ENCODE measurements at places on chromosomes 1 and 21.
A peak's percentile ranks its signal among the peaks of the same experiment; 100 is the strongest.

GRCh38 chr1:81439046-81439823 is 361.5 kb upstream of the ADGRL2 start:
- no peak for DNase-seq

GRCh38 chr1:42333662-42334239 is 1.3 kb downstream of the FOXJ3 start:
- DNase-seq = no peak

- DNase-seq = no peak
Observed at GRCh38 chr1:18725231-18725895, 94.7 kb downstream of the PAX7 start.

DNA sequence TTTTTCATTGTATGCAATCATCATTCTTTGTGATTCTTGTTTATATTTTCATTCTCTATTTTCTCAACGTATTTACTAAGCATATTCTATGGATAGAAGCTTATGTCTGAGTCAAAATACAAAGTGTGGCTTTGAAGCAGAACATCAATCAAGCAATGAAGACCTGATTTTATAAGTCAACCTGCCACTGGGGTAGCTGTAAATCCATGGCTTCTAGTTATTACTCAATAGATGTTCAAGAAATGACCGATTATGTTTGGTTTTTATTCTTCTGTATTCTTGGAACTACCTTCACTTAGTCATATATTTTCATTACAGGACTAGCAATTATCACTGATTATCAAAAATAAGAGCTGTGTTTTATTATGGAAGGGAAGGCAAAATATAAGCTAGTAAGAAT is 20.5 kb upstream of the PTGS2 start:
- DNase-seq = no peak

GRCh38 chr1:159008744-159009188 is 941 bp upstream of the IFI16 start:
- DNase-seq = no peak

- DNase-seq = peak; percentile 43
Observed at GRCh38 chr1:93607814-93608186, 73.8 kb downstream of the BCAR3 start.

DNA sequence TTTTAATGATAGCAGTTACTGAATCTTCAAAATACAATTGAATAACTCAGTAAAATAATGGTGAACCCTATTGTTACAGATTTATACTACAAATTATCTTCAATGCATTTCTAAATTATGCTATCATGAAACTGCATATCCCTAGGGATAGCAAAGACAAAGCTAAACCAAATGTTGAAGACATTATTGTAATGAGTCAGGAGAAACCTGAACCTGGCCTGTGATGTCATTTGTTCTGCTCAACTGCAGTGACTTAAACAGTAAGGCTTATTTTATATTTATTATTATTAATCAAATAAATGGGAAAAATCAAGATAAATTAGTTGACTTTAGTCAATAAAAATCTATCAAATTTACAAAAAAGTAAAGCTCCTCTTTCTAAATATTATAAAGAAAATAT is 100.3 kb downstream of the UCHL5 start:
- no peak for DNase-seq

- no peak for DNase-seq
Observed at GRCh38 chr1:170872663-170873062, 62.7 kb upstream of the MROH9 start.

GRCh38 chr1:29343476-29343875 is 107.2 kb downstream of the PTPRU start:
- no peak for DNase-seq

DNA sequence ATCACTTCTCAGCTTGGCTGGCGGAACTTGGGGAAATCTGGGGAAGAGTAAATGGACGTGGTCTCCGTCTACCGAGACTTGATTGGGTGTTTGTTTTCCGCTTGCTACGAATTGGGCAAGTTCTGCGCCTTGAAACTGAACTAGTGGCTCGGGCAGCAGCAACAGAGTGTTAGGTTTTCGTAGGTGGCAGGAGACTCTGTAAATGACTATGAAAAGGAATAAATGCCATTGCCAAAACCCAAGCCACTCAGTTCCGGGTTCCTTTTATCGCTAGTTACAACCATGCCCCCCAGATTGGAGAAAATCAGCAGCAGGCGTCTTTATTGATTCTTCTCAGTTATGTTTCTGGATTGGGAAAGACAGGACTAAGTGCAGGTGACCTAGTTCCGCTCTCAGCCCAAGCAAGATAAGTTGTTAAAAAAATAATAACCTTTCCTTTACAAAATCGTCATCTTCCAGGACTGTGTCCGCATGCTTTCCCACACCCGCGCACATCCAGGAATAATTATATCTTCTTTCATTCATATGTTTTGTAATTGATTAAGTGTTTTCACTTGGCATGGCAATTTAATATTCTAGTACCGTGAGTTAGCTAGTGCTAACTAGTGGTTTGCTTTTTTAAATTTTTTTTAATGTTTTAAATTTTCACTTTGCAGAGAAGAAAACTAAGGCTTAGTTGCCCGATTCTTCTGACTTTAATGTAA is 3.4 kb downstream of the LHX9 start:
- no peak for DNase-seq

- no peak for DNase-seq
Observed at GRCh38 chr1:175088525-175088951, 20.9 kb downstream of the TNN start.

- no peak for DNase-seq
Observed at GRCh38 chr1:209384710-209385550, 198.6 kb upstream of the CAMK1G start.

- peak; percentile 38 for DNase-seq
Observed at GRCh38 chr1:239976130-239976968, 115.3 kb upstream of the FMN2 start.

DNA sequence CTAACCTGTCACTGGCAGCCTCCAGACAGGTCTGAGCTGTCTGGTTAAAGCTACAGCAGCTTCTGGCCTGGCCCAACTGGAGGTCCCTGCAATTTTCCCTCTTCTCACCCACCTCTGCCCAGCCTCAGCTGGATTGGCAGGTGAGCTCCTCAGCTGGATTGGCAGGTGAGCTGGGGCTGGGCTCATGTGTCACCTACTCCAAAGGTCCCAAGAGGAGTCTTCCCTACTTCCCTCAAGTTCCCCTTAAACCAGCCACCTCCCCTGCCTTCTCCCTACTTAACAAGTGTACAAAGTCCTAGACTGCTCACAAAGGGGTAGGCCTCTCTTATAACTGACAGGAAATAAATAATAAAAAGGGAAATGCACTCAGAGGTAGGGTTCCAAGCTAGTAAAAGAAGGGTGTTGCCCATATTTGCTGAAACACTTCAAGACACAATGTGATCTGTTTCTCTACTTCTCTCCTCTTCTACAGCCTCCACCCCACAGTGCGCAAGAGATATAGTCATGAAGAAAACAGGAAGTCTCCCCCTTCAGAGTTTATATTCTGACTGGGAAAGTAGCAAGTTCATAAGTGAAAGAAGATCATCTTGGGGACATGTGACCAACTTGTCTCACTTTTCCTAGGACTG is at the start of gene GPA33:
TSS of gene GPA33 (minus strand) at position 64 of the 629 bp plus-strand sequence. CDS start 90 bp downstream, outside the sequence.
- no peak for DNase-seq

DNA sequence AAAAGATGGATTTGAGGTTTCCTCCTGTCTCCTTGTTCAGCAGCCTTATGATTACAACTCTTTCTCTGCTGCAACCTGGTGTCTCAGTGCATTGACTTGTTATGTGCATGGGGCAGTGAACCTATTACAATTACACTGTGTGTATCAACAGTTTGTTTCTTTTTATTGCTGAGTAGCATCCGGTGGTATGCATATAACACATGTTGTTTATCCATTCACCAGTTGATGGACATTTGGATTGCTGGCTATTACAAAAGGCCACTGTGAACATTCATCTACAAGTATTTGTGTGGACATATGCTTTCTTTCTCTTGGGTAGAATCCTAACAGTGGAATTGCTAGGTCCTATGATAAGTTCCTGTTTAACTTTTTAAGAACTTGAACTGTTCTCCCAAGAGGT is 65.9 kb downstream of the FMO4 start:
- no peak for DNase-seq

GRCh38 chr1:1616045-1616790 is 918 bp downstream of the MIB2 start:
- DNase-seq = peak; percentile 52

GRCh38 chr1:42824481-42825035 is 7.4 kb upstream of the SVBP start:
- no peak for DNase-seq

DNA sequence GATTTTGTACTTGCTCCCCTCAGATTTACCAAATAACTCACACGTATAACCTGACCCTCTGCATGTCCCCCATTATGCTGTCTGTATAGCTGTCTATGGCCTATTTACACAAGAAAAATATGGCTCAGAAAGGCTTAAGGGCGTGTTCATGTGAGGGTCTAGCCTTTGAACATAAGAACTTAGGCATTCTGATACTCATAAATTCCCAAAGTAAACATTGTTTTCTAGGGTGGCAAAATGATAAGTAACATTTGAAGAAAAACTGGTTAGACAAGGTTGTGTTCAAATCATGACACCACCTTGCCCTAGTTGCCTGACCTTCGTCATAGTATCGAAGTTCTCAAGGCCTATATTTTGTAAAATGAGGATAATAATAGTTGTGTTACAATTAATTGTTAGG is 394.6 kb downstream of the LRRIQ3 start:
- no peak for DNase-seq

DNA sequence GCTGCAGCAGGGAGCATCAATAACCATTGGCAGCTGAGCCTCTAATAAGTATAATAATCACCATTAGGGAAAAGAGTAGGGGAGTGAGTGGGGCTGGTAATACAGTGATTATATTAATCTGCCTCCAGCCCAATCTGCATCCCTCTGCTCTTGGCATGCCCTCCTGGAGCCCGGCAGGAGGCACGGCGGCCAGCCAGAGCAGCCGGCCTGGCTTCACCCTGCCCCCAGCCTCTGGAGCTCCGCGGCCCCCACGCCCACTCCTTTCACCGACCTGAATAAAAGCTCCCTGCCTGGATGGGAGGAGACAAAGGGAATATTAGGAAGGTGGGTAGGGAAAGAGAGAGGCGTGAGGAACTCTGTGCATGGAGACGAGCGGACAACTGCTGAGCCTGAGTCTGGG is 28.3 kb downstream of the OPTC start:
- no peak for DNase-seq

DNA sequence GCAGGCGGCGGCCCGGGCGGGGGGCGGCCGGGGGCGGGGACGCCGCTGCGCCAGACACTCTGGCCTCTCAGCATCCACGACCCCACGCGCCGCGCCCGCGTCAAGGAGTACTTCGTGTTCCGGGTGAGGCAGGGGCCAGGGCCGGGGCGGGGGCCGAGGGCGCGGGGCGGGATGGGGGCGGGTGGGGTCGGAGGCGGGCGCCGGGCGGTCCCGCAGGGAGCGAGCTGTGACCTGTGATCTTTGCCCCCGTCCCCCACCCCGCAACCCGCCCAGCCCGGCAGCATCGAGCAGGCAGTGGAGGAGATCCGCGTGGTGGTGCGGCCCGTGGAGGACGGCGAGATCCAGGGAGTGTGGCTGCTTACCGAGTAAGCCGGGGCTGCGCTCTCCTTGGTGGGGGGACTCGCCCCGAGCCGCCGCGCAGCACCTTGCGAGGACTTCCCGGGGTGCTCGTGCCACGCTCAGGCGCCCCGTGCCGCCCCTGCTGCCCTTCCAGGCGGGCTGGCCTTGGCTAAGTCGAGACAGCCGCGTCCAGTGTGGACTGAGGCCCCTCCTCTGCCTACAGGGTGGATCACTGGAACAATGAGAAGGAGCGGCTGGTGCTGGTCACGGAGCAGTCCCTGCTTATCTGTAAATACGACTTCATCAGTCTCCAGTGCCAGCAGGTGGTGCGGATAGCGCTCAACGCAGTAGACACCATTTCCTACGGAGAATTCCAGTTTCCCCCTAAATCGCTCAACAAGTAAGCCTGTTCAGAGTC is 514 bp downstream of the TPRG1L start:
- DNase-seq = no peak

DNA sequence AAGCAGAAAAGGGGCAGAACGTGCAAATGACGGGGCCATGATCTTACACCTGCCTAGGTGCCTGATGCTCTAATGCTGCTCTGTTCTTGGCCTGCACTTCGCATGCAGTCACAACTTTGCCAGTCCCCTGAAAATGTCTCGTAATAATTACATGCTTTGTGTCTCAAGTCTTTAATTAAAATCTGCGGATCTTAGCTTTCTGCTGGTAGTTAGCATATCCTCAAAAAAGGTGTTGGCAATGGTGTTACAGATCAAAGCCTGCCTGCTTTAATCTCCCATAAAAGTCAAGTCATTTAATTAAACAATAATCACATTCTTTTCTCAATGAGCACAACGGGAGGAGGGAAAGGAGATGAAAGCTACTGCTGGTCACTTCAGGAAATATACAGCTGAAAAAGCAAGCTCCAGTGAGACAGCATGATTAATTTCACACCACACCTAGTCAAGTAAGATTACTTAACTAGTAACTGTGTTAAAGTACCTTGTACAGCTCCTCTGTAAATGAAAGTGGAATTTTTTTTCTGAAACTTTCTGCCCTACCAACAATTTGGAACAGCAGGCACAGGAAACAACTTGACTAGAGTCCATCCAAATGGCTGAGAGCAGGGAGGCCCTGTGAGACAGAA is 45.8 kb downstream of the STX6 start:
- DNase-seq = no peak

GRCh38 chr1:13546791-13547190 is 33.0 kb upstream of the LRRC38 start:
- DNase-seq = no peak

GRCh38 chr1:203161175-203161574 is 14.5 kb downstream of the MYBPH start:
- no peak for DNase-seq

- DNase-seq = no peak
Observed at GRCh38 chr1:200039849-200040474, 12.5 kb downstream of the NR5A2 start.

GRCh38 chr1:57761628-57762027 is 337.8 kb upstream of the DAB1 start:
- no peak for DNase-seq

- DNase-seq = no peak
Observed at GRCh38 chr1:11831945-11832725, 15.4 kb downstream of the NPPA start.

DNA sequence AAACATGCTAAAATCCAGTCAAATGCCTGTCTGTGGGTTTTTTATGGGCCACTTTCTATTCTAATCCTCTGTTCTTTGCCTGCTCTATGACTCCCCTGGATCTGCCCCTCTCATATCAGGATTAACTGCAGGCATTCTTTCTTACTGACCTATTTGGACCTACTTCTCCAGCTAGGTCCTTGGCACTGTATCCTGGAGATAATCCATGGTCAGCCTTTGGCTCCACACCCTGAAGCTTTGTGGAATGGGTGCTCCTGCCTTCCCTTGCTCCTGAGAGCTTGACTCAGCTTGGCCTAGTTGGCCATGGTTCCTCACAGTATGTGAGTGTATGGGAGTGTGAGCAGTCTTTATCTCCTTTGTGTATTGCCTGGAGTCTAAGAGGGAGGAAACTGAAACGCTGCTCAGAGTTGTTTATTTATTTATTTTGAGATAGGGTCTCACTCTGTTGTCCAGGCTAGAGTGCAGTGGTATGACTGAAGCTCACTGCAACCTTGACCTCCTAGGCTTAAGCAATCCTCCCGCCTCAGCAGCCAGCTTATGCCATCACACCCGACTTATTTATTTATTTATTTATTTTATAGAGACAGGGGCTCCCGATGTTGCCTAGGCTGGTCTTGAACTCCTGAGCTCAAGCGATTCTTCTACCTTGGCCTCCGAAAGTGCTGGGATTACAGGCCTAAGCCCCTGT is 28.7 kb upstream of the CDC14A start:
- DNase-seq = no peak

GRCh38 chr21:44273046-44273445 is 11.3 kb upstream of the DNMT3L start:
- DNase-seq = no peak
